ENCODE measurements at places on chromosomes 7 and 10.

DNA sequence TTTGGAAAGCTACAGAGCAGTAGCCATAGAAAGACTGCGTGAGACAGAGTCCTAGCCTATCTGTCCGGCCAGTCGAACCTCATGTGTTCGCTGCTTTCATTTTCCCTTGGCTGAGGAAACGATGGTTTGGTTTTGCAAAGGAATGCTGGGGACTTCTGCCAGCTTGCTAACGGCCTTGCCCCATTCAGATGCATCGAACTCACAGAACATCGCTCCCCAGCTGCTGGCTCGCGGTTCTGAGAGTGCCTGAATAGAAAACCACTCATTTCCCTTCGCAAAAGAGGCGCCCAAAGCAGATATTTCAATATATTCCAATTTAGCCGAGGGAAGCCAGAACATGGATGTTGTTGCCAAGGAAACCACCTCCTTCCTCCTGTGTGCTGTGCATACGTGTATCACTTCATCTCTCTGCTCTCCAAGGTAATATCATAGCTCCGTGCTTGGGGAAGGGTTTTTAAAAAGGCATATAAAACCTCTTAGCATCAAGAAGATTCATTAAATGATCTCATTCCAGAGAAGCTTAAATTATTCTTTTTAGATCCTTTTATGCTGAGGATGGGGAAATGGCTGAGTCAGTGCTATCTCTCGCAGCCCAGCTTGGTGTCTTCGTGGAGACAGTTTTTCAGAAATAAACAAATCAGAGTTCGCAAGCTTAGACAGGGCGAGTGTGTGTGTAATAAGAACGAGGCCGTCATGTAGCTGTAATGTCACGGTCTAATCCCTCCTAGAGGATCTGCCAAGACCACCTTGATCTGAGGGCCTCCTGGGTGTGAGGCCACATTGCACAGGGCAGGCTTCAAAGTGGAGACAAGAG, 215.2 kb downstream of the RPS24 start:
- no peak for DNase-seq

GRCh38 chr10:47243356-47243755, 56.6 kb upstream of the GDF10 start:
- no peak for DNase-seq

DNA sequence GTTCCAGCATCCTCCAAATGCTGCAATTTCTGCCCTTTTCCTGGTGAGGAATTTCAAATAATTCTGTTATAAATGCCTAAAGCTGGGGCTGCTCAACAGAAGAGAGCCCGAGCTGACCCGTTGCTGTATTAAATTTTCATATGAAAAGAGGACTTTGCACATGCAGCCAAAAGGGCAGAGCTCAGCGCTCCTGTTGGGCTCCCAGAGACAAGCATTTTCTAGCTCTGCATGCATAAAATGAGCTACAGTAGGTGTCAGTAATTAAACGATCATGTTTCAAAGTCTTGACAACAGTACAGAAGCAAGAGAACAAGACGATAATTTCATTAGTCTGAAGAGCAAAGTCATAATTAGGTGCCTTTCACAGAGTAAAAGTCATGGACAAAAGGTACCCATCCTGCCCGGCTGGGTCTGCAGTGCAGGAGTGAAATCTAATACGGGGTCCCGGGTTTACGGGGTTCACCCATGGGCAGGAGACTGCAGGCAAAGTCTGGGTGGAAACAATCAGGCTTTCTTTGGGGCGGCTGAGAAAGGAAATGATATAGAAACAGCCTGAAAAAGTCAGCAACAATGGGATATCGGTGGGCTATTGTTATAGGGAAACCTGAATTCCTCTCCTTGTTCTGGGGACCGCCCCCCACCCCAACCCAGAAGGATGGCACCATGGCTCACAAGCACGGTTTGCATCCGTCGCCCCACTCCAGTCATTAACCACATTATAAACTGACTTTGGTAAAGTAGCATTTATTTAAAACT, 66.0 kb downstream of the EBF3 start:
- no peak for DNase-seq

DNA sequence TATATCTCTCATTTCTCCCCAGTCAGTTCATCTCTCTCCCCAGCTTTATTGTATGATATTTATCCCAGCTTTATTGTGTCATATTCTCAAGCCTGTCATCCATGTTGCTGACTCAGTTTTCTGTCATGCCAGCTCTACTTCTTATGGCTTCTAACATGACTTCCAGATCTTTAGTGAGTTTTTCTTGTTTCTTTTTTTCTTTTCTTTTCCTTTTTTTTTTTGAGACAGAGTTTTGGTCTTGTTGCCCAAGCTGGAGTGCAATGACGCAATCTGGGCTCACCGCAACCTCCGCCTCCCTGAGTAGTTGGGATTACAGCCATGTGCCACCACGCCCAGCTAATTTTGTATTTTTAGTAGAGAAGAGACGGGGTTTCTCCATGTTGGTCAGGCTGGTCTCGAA, 28.7 kb upstream of the CALU start:
- DNase-seq, result no peak

DNA sequence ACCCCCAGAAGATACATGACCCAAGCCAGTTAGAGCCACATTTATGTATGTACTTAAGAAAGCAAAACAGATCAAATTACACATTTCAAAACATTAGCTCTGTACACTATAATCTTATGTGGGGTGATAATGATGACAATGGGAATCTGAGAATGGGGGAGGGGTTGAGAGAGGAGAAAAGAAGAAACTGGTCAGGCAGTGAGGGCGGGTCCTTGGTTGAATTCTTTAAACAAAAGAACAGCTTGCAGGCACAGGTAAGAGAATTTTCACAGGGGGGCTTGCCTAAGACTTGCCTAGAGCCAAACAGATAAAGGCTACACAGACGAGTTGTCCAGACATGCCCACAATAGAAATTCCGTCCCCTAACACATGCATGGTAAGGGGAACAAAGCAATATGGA, 76.8 kb upstream of the PTER start:
- DNase-seq, result no peak

DNA sequence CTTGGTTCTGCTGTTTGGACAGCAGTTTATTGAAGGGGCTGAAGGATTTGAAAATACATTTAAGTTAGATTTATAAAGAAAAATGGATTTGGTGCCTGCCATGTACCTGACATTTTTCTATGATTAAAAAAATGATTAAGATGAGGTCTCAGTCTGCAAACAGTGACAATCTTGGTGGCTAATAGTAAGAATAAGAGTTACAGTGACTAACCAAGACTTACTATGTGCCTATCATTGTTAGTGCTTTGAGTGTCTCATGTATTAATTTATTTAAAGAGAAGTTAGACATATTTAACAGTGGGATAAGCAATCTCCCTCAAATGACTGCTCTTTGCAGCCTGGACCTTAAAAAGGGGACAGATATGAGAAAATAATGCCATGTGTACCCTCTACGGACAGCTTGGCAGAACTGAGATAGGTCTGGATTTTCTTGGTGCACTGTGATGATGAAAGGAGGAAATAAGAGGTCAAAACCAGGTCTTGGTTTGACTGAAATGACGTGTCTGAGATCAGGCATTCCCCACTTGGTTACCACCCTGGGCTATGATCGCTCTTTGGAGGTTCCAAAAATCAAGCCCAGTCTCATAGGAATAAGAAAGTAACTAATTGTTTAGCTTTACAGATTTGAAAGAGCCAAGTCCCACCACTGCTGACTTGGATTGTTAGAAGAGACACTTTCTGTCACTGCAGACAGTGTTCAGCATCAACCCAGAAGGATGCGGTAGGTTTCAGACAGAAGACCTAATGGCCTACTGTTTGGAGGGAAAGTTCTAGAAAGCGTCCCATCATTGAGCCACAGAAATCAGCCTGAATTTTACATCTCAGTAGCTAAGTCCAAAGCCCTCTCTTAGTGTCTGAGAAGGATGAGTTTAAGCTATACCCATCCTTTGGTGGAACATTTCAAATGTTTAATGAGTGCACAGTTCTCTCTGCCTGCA, 2.1 kb downstream of the CASP7 start:
- DNase-seq, result no peak

- no peak for DNase-seq
Measured at GRCh38 chr7:73871163-73872011, 10.4 kb downstream of the TMEM270 start.

GRCh38 chr10:131009791-131010190, 301.7 kb downstream of the TCERG1L start:
- DNase-seq, result no peak

GRCh38 chr10:91137822-91138221, 82.6 kb upstream of the PCGF5 start:
- no peak for DNase-seq

DNA sequence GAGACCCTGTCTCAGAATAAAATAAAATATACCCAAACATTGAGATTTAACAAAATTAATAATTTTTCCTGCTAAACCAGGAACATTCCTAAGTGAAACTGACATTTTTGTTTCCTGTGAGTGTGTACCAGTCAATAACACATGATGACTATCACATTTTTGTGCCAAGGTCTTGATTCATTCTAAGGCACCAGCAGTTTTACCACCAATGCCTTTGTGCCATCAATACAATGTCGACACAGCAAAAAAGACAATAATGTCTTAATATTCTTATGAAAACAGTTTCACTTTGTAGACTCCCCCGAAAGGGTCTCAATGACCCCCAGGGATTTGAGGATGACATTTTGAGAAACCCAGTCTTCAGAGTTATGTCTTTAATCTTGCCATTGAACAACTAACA, 7.2 kb upstream of the CADPS2 start:
- DNase-seq, result no peak

DNA sequence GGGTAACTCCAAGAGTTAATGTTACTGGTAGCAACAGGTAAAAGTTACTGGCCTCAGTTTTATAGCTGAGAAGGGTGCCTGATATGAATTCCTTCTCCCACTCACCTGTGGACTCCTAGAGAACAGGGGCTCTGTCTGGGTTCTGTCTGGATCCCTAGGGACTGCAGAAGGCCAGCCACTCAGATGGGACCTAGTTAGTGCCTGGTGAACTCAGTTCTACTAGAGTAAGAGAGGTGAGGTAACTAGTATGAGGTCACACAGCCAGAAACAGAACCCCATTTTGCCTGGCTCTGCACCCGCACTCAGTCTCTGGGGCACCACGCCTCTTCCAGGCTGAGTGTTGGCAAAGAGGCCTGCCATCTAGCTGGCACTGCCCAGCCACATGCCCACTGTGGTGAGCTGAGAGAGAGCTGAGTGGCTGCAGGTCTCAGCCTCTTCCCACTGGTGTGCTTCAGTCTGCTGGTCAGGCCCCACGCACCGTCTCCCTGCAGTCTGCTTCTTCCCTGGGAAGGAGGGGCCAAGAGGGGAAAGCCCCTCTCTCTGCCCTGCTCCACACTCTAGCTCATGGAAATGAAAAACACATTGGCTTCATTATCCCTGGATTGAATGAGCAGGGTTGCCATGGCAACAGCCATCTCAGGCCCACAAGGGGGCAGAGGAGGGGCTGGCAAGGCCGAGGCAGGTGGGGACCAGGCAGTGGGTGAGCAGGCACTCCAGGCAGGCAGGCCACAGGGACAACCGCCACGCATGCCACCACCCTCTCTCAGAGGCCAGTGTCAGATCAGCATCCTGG, 110.6 kb downstream of the ZMIZ1 start:
- no peak for DNase-seq

DNA sequence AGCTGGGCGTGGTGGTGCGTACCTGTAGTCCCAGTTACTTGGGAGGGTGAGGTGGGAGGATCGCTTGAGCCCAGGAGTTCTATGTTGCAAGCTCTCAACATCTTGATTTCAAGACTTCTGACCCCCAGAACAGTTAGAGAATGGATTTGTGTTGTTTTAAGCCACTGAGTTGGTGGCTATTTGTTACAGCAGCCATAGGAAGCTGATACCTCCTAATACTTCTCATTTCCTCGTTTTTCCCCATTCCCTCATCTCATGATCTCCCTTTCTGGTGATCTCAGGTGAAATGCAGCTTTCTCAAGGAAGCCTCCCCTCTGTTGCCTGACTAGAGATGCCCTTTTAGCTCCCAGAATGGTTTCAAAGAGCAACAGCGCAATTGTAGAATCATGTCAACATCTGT, 378.8 kb downstream of the TYW1 start:
- DNase-seq, result no peak

DNA sequence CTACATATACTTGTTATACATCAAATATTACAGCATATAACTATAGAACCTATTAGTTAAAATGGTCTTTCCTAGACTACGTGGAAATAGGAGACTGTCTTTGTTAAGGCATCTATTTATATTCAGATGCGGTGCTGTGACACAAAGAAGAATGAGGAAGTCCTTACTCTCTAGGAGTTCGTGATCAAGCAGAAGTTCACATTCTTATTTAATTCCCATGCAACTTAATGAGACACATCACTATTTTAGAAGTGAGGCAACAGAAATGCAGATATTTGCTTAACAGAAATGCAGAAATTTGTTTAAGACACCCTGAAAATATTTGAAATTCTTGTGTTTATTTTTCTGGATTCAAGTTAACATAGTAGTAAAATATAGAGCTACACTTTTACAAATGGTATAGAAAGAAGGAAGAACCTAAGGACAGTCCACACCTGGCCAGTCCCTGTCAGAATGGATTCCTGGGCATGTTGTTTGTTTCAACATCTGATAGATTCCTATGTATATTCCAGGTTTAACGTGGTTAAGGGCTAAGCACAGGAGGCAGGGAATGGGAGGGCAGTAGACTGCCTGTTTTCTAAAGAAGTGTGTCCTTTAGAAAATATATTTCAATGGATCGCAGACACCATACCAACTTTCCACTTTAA, 70.6 kb upstream of the NXPH1 start:
- DNase-seq, result peak; percentile 27

GRCh38 chr7:129388333-129389098, 45.7 kb upstream of the STRIP2 start:
- DNase-seq, result no peak

DNA sequence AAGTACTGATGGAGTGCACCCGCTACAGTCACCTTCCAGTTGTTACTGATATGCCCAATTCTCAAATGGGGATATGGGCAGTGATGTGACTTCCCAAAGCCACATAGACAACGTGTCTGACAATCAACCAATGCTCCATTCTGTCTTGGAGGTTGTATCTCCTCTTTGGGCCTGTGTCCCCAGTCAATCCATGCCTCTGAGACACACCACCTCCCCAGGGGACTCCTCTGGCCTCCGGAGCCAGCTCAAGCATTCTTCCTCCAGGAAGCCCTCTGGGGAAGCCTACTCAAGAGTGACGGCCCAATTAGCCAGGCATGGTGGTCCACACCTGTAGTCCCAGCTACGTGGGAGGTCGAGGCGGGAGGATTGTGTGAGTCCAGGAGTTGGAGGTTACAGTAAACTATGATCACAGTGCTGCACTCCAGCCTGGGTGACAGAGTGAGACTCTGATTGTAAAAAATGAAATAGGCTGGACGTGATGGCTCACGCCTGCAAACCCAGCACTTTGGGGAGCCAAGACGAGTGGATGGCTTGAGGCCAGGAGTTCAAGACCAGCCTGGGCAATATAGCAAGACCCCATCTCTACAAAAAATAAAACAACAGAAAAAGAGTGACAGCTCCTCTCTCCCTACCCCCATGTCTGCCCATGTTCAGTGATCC, 99.5 kb upstream of the TNRC18 start:
- DNase-seq, result peak; percentile 3

GRCh38 chr7:123271231-123271630, 71.5 kb upstream of the SLC13A1 start:
- DNase-seq, result peak; percentile 21
